ENCODE measurements at places on chromosomes 2 and 18.

DNA sequence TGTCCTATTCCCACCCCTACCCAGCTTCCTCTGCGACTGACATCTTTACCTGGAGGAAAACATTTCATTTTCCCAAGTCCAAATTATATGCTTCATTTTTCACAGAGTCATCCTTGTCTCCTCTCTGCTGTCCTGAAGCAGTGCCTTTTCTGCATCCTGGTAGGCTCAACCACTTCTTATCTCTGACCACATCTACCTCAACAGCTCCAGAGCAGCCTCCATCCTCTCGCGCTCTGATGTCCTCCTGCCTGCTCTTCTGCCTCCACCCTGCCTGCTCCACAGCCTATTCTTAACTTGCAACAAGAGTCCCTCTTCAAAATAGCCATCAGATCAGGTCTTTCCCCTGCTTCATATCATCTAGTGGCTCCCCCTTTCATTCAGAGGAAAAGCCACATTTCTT is 457.1 kb downstream of the PARD3B start:
- no peak for DNase-seq

GRCh38 chr2:30105556-30105955 is 41.3 kb upstream of the YPEL5 start:
- DNase-seq, result no peak

DNA sequence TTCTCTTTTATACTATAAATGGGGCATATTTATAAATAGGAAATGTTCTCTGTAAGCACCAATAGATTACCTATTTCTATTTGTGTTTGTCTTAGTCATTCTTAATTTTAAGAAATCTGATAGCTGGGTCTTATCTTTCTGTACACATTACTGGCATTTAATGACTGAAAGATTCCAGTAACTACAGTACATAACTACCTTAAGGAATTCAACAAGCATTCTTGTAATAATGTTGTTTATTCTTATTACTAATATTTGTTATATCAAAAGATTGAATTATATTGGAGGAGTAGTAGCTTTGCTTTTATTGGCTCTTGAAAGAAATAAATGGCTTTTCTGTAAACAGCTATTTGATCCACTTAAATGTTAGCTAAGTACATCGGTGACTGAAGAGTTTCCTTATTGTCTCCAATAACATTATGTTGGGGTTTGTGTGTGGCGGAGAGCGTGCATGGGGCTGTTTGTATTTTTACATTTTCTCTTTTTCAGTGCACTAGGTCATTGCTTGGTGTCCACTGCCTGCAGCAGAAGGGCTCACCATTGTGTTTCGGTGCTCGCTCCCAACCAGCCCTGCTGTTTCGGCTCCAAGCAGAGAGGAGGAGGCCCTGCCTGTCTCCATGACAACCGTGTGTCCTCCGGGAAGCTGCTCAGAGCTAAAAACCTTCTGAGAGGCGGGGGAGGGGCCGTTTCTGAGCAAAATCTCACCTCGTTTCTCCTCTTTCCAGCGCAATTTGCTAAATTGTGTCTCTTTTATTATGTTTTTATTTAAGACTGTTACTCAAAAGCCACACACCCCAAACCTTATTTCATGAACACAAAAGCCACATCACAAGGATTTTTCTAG is 112.5 kb upstream of the SLC38A11 start:
- DNase-seq, result no peak

DNA sequence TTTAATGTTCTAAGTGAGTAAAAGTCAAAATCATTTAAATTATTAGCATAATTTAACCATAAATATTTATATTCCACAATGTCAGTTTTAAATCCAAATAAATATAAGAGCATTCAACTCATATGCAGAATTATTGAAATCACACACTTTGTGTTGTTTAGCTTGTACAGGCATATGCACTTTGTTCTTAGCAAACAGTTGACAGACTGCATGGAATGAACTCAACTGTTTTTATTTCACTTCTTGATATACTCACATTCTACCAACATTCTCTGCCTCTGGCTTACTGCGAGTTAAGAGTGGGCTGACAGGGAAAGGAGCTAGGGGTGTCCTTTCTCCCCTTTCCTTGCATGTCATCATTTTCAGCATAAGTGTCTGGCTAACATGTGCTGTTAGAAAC is 7.6 kb upstream of the PIEZO2 start:
- DNase-seq, result no peak
